Thymus (tissue), 14 donors: ENCODE measurements at places on chromosomes 2 and 18. TPM values are rescaled to one million over a fixed set of nuclear protein-coding genes. Genes with fewer than 3 reads are reported as not detected.

DNA sequence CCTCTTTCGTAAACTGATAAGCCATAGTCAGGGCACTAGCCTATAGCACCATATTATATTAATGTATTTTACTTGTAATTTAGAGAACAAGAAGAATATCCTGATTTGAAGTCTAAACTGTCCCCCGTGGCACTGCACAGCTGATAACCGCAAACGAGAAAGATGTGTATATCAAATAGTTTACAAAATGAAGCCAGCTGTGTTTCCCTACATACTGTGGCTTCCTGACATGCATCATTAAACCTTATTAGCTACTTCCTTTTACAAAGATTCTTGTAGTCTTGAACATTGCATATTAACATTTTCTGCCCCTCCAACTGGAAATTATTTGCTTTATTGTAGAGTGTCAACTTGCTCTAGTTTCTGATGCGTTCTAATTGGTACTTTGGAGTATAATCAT lies 153.5 kb upstream of the NFATC1 start:
- DNase-seq: no peak

- no peak for DNase-seq
Observed at GRCh38 chr2:75709297-75709696, 1.4 kb downstream of the GCFC2 start.

DNA sequence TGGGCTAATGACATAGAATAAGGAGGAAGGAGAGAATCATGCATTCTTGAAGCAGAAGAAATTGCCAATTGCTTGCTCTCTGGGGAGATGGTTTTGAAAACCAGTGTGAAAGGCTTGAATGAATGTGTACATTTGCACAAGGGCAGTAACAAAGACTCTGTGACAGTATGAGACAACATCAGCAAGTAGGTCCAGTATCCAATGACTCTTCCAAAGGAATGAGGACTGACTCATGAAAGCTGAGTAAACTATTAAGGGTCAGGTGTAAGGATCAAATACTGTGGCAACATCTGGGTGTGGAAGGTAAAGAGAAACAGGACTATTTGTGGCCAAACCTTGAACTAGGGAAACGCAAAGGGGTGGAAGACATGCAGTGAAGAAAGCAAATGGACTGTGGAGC lies 886.0 kb upstream of the CHAC2 start:
- no peak for DNase-seq

HJURP gene
- 29.7 TPM for total RNA-seq

GRCh38 chr2:119106301-119106897 lies 52.2 kb downstream of the C1QL2 start:
- peak; percentile 44 for DNase-seq

- DNase-seq: no peak
Observed at GRCh38 chr18:7164323-7165004, 46.9 kb upstream of the LAMA1 start.

DNA sequence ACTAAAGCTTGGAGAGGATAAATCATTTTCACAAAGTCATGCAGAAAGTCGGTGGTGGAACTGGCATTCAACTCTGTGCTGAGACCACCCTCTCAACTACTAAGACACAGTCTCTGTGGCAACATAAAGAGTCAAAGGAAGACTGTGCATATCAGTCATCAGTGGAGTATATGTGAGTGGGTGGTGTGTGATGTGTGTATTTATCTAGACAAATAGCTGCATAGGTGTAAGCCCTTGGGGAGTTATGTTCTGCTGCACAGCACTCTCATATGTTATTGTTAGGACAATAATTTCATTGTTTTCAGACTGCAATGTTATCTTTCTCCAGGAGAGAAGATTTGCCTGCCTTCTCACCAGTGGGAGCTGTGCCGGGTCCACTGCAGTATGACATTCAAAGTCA lies 186.3 kb upstream of the HNRNPA3 start:
- no peak for DNase-seq

GRCh38 chr18:9619990-9620389 lies 5.6 kb upstream of the PPP4R1 start:
- no peak for DNase-seq

DNA sequence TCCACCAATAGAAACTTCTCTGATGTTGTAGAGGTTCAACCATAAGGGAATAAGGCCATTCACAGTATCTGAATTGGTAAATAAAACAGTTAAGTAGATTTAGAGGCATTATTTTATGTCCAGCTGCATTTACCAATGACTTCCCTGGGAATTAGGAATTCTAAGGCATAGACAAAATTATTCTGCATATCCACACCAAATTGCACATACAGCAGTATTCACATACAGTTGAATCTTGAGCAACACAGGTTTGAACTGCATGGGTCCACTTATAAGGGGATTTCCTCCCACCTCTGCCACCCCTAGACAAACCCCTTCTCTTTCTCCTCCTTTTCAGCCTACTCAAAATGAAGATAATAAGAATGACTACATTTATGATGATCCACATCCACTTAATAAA lies 54.4 kb downstream of the COL5A2 start:
- no peak for DNase-seq

- DNase-seq: no peak
Observed at GRCh38 chr2:860259-860855, 90.3 kb upstream of the SNTG2 start.

DNA sequence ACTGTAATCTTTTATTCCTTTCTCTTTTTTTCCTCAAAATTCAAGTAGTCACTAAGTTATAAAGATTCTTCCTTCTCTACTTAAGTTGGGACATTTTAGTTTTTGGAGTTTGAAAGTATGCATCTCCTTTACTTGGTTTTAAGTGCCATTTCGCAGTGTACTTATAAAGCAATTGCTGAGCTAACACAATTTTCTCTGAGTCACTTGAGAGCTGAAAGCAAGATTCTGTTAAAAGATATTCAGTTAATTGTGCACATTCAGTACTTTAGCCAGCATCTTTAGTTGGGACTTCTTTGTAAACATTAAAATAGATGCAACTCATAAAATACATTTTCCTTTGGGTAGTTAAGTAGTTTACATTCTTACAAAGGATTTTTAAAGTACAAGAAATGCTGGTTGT lies 136.0 kb downstream of the GFPT1 start:
- no peak for DNase-seq

DNA sequence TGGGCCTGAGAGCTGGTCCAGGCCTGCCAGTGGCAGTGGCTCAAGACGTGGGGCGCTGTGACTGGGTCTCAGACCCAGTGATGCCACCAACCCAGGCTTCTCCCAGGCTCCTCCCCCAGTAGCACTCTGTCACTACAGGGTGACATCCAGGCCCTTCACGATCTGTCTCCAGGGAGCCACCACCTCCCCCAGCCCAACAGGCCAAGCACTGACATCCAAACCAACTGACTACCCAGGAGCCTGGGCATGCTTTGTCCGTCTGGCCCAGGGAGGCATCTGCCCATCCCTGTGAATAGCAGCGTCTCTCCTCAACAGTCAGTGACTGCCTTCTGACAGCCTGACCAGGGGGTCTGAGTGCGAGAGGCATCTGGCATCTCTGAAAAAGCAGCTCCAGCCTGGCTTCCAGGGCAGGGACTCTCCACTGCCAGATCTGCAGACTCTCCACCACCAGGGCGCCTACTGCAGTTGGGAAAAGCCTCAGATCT lies 13.0 kb downstream of the TEX44 start:
- no peak for DNase-seq

GPAT2 gene
- 0.38 TPM for total RNA-seq

GRCh38 chr2:109446278-109447131 lies 167.3 kb downstream of the SEPTIN10 start:
- no peak for DNase-seq

RNU2-63P gene
- total RNA-seq: 91.1 TPM

AMER3 gene
- total RNA-seq: under 0.01 TPM

DNA sequence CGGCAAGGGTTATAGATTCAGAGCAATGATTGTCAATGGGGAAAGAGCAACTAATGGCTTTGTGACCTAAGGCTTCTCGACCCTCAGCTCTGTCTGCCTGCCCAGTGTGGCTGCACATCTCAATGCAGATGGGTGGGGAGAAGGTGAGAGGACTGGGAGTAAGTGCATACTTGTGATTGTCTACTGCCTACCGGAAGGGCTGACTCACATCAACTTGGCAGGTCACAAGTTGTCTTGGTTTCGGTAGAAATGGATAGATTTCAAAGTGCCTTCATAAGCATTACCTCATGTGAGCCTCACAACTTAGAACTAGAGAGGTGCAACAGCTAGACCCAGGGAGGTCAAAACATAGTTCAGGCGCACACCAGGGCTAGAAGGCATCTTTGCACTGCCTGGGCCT lies 29.4 kb downstream of the STAT1 start:
- DNase-seq: no peak

DNA sequence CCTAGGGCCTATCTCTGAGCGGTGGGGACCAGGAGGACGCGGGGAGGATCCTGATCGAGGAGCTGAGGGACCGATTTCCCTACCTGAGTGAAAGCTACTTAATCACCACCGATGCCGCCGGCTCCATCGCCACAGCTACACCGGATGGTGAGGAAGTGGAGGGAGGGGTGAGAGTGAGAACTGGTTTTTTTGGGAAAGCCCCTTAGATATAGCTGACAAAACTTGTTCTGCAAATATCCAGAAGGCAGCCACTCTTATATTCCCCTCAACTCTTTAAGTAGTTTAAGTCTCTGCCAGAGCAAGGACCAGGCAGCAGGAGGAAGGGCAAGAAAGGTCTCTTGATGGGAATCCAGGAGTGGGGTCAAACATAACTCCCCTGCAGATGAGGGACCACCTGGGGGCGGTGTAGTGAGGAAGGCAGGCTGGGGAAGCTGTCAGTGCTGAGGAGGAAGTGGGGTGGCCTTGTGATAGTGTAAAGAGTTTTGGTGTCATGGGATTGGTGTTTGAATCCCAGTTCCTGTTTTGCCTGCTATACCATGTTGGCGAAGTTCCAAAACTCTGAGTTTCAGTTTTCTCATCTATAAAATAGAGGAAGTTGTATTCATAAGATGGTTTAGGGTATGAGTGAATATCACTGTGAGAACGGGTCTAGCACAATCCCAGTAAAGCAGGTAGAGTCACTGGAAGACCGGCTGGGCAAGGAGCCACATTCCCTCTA lies 3.4 kb downstream of the NAGK start:
- DNase-seq: peak; percentile 15

DNA sequence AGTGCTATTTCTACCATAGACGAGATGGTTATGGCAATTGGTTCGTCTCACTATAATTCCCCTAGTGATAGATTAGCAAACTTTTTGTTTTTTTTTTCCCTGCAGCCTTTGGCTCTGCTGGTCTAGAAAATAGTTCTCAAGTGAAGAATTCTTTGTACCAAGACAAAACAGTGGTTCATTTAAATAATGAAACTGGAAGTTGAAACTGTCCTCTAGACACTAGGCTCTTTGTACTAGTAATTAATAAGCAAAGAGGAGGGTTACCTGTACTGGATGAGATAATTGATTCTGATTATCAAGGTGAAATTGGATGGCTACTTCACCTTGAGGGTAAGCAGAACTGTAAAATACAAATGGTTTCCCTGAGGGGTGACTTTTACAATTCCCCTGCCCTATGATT lies 156.9 kb upstream of the DCC start:
- no peak for DNase-seq

DNA sequence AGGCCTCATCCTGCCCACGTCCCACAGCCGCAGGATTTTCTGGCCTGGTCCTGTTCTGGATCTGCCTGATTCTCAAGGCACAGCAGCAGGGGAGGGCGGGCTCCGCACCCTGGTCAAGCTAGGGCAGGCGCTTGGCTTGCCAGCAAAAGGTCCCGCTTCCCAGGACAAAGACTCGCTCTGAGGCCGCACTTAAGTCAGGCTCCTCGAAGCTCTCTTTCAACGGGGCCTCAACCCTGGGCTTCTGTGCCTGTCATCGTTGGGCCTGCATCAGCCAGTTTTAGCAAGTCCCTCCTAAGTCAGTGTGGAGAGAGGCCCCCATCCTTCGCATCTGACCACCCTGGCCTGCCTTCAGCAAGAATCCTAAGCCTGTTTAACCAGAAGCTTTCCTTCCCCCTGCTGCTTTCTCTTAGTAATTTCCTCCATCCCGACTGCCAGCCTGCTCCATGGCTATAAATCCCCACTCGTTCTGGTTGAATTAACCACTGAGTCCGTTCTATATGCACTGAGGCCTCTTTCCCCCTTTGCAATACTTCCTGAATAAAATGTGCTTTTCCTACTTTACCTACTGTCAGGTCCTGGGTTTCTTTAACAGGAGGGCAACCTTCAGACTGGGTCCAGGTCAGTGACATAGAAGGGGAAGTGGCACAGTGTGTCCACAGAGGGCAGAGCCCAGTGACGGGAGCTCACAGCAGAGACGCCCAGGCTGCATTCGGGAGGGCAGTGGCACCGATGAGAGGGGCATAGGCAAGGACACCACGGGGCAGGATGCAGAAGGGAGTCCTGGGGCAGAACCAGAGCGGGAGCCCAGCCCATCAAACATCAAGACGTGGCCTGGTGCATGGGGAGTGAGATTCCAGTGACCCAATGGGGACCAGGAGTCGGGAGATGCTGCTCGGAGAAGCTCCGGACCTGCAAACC lies 62.7 kb downstream of the SP110 start:
- DNase-seq: no peak

DNA sequence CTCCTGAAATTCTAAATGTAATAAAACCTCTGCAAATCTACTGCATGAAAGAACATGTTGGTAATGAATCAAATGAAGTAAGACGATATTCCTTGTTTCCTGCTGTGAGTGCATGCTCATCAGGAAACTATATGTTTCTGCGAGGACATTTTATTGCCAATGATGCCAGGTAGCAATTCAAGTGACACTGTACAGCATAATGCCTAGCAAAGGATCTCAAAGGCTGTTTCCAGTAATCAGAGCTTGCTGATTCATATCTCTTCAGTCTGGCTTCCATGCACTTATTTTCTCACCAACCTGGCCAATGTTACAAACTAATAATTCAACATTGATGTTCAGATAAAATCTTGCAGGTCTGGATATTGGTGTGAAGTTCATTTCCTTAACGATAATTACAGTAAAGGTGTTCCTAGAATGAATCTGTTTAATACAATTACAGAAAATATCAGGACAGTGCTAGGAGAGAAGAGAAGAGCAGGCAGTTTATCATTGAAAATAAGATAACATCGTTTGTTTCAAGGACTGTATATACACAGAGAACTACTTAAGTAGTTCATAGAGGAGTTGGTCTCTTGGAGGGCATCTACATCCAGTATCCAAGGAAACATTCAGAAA lies 568.5 kb upstream of the SOX11 start:
- DNase-seq: no peak

TGFA gene
- total RNA-seq: 1.6 TPM

CCDC85A gene
- 0.76 TPM for total RNA-seq

GRCh38 chr2:196606516-196606915 lies 33.0 kb upstream of the CCDC150 start:
- no peak for DNase-seq

GRCh38 chr18:32961538-32961937 lies 188.7 kb upstream of the KLHL14 start:
- DNase-seq: no peak

RFX8 gene
- total RNA-seq: 1.0 TPM

- DNase-seq: no peak
Observed at GRCh38 chr2:127593228-127594115, 52.5 kb upstream of the GPR17 start.

GRCh38 chr2:207162316-207162715 lies 3.4 kb downstream of the KLF7 start:
- no peak for DNase-seq

ARID5A gene
- 18.9 TPM for total RNA-seq

GRCh38 chr18:23103449-23103848 lies 31.8 kb upstream of the CABLES1 start:
- DNase-seq: no peak

- no peak for DNase-seq
Observed at GRCh38 chr18:12236141-12236540, 18.0 kb upstream of the CIDEA start.
